IMR-90 (cell line): ENCODE measurements at places on chromosomes 5 and 9. TPM values are rescaled to one million over a fixed set of nuclear protein-coding genes. Genes with fewer than 3 reads are reported as not detected.

The C9 gene
- total RNA-seq: not detected in 2 replicates

The ALDOB gene
- total RNA-seq: not detected in 2 replicates

The SIT1 gene
- total RNA-seq: not detected in 2 replicates

The ADAMTS2 gene
- 18.3 and 19.0 TPM in 2 replicates for total RNA-seq

The PCDHGA5 gene
- total RNA-seq: 1.7 and 2.0 TPM in 2 replicates

The LCN1 gene
- total RNA-seq: not detected in 2 replicates

DNA sequence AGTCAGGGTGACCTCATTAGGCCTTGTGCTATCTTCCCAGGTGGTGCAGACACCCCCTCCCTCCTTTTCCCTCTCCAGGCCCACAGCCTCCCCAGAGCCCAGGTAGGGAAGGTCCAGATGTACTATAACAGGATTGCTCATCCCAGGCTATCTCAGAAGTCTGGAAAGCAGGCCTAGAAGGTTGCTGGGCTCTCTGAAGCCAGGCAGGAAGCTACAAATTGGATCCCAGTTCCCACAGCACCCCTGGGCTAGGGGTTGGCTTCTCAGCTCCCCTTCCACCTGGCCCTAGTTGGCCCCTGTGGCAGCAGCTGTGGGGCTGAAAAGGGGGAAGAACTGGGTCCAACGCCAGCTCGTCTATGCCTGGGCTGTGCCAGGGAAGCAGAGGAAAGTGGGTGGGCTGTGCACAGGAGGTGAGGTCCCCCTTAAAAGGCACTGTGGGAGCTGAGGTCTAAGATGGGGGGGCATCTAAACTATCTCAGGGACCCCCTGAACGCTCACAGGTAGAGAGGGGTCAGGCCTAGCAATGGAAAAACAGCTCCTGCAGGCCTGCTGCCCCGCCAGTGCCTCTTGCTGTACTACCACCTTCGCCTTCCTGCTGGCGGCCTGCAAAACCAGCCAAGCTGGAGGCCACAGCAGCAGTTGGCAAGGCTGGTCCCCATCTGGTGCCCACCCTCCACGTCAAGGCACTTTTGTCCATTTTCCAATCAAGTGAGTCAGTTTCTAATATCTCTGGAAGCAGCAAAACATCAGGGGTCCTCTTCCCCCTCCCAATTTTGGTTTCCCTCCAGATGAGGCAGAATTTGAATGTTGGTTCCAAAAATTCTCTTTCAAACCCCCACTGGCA lies 13.3 kb upstream of the PSMD5 start:
- peaks cover 28% of the 10 kb centered on the region for H3K36me3 ChIP-seq
- no peak for DNase-seq
- H3K4me3 ChIP-seq: no peak overlapping the region
- no peaks in the 10 kb centered on the region for H3K4me1 ChIP-seq
- H3K27me3 ChIP-seq: no peaks in the 10 kb centered on the region

- no peaks in the 10 kb centered on the region for H3K27me3 ChIP-seq
- H3K36me3 ChIP-seq: no peaks in the 10 kb centered on the region
- H3K4me1 ChIP-seq: peaks cover 10% of the 10 kb centered on the region
- DNase-seq: no peak
- H3K4me3 ChIP-seq: no peak overlapping the region
- H3K27ac ChIP-seq: no peak overlapping the region
Measured at GRCh38 chr5:72949481-72949880, 6.4 kb upstream of the FCHO2 start.

- no peaks in the 10 kb centered on the region for H3K36me3 ChIP-seq
- H3K27ac ChIP-seq: no peak overlapping the region
- H3K4me3 ChIP-seq: no peak overlapping the region
- no peaks in the 10 kb centered on the region for H3K4me1 ChIP-seq
- H3K27me3 ChIP-seq: no peaks in the 10 kb centered on the region
Measured at GRCh38 chr5:129554134-129554904, 94.2 kb downstream of the ADAMTS19 start.

DNA sequence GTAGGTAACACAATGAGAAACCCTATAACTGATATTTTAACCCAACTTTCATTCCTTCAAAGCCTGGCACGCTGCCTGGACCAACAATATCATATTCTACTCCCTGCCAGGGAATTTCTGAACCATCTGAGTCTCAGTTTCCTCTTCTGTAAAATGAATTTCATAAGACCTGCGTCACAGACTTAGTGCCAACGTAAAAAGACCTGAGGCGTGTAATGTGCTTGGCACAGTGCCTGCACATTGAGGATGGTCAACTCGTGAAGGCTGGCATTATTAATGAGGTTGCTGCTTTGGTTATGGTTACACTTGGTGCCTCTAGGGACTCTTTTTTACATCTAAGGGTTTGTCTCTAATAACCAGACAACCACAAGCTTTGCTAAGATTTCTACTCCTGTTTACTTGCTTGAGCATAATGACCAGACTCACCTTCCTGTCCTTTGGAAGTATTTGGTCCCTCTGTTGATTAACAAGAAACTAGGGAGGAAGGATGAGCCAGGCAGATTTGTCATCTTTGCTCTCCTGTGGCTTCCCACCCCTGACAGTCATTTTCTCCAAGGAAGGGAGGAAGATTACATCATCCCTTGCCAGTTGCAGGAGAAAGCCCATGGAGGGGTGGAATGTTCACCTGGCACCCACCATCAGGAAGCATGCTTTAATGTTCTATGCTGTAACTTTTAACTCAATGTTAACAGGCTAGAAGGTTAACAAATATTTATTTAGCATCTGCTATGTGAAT lies 79.0 kb downstream of the PAPPA start:
- peak; percentile 38 for DNase-seq
- H3K27ac ChIP-seq: peak overlapping the region; percentile 17
- no peaks in the 10 kb centered on the region for H3K27me3 ChIP-seq
- H3K36me3 ChIP-seq: peaks cover 48% of the 10 kb centered on the region
- peaks cover 18% of the 10 kb centered on the region for H3K4me1 ChIP-seq
